Caco-2 (cell line): ENCODE measurements at places on chromosomes 12 and 14.

- no peak overlapping the region for H3K4me3 ChIP-seq
- DNase-seq, result no peak
- no peak overlapping the region for H3K27ac ChIP-seq
- no peaks in the 10 kb centered on the region for H3K4me1 ChIP-seq
- H3K36me3 ChIP-seq, result no peaks in the 10 kb centered on the region
Observed at GRCh38 chr14:78405079-78405856, 235.1 kb downstream of the NRXN3 start.

DNA sequence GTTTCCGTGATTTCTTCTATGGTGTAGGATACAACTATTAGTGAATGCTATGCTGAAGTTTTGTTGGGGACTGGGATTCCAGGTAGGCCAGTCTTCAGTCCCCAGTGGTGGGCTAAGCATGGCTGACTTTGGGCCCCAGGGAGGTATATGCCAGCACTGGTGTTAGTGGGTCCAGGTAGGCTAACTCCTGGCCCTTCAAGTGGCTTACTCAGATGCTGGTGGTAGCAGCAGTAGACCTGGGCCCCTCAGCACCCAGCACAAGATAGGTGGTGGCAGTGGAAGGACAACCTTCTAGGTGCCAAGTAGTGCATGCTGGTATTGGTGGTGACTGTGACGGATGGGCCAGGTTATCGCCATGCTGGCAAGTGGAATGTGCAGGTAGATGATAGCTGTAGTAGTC, 955.1 kb downstream of the TMTC2 start:
- DNase-seq, result no peak
- H3K4me1 ChIP-seq, result no peaks in the 10 kb centered on the region
- no peak overlapping the region for H3K4me3 ChIP-seq
- H3K27me3 ChIP-seq, result no peaks in the 10 kb centered on the region
- no peak overlapping the region for H3K27ac ChIP-seq

DNA sequence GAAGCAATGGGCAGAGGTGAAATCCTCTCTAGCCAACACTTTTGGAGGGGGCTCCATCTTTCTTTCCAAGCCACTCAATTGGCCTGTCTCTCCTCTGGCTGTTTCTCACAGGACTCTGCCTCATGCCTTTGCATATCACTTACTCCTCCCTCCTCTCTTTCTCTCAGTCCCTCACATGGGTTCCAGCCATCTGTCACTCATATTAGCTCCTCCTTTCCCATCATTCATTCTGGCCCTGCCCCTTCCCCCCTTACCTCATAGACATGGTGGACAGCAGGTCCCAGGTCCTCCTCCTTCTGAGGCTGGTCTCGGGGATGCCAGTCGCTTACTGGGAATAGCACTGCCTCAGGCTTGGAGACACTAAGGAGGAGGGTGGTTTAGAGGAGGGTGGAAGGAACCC, 16.6 kb upstream of the ZNF385A start:
- H3K4me3 ChIP-seq, result no peak overlapping the region
- H3K36me3 ChIP-seq, result no peaks in the 10 kb centered on the region; the same call in 1 of the 2 replicates
- no peak overlapping the region for H3K27ac ChIP-seq
- DNase-seq, result no peak
- no peaks in the 10 kb centered on the region for H3K4me1 ChIP-seq

DNA sequence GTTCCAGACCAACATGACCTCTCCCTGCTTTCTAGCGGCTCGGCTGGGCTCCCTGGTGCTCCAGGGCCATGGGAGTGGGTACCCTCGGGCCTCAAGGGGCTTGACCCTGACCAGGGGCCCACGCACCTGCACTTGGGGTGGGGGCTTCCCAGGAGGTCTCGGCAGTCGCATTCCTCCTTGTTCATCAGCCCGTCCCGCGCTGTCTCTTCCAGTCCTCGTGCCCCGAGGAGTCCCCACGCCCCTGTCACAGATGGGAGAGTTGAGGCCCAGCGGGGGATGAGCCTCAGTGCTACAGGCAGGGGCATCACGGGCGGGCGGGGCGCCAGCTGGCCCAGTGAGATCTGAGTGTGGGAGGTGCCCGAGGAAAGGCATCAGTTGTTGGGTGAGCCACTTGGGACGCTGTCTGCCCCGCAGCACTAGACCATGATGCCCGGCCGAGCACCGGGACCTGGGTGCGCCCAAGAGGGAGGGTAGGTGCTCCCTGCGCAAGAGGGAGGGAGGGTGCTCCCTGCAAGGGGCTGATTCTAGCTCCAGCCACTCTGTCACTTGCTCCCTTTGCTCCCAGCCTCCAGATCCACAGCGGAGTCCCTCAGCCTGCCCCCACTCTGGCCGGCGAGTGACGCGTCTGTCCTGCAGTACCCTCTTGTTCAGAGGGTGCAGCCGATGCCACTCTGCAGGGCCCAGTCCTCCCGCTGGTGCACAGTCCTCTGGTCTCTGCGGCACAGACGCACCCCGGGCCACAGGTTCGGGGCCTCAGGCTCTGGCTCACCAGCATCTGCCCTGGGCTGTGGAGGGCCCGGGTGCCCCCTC, 23.8 kb downstream of the MMP17 start:
- H3K4me1 ChIP-seq, result no peaks in the 10 kb centered on the region
- peak; percentile 38 for DNase-seq
- no peak overlapping the region for H3K27ac ChIP-seq
- H3K4me3 ChIP-seq, result no peak overlapping the region

DNA sequence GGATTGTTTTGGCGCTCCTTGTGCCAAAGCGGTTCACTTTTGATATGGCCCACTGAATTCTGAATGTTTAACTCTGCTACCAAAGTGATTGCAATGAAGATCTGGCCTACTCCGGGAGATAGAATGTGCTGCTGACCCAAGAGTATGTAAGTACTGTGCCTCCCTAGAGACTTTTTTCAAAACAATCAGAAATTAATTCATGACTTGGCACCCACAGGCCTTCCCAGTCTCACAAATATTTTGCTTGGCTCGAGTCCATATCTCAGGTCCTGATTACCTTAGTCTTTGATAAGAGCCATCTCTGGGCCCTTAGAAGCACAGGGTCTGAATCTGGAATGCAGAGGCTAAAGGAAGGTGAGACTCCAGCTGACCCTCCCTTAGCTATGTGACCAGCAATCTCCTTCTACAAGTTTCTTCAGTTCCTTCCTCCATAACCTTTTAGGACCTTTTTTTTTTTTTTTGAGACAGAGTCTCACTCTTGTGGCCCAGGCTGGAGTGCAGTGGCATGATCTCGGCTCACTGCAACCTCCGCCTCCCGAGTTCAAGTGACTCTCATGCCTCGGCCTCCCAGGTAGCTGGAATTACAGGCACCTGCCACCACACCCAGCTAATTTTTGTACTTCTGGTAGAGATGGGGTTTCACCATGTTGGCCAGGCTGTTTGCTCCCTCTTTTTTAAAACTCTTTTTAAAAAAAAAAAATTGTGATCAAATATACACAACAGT, 49.5 kb upstream of the METAP2 start:
- no peaks in the 10 kb centered on the region for H3K4me1 ChIP-seq
- H3K36me3 ChIP-seq, result no peaks in the 10 kb centered on the region
- no peak overlapping the region for H3K4me3 ChIP-seq
- no peak for DNase-seq
- H3K27ac ChIP-seq, result no peak overlapping the region

GRCh38 chr12:22334410-22335100, at the start of gene ST8SIA1:
Gene ST8SIA1, minus strand, starts transcription at chr12:22334707. Its CDS starts 475 bp downstream, at chr12:22334232.
- peak within 1 kb of the TSS; percentile 53 for H3K4me3 ChIP-seq
- no peak within 1 kb of the TSS for H3K27ac ChIP-seq
- H3K4me1 ChIP-seq, result peaks cover 6% of the 10 kb centered on the region; the same call in 1 of the 2 replicates

DNA sequence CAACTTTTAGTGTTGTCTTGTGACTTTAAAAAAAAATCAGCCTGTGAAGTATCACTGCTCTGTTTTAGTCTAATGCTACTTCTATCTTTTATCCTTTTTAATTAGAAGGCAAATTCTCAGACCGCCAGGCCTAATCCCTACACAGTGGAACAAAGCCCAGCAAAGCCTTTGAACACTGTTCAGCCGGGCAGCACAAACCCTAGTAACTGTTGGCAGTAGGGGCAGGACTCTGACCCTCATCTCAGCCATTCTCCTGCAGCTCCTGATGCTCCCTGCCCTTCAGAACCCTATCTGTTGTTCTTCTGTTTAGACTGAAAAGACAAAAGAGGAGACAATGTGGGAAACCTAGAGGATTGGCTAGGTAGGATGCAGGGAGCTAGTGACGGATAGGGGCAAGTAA, 78.0 kb upstream of the OTX2 start:
- H3K36me3 ChIP-seq, result no peaks in the 10 kb centered on the region
- DNase-seq, result no peak
- no peak overlapping the region for H3K4me3 ChIP-seq

GRCh38 chr12:104372061-104372720, 68.7 kb downstream of the EID3 start:
- H3K27me3 ChIP-seq, result no peaks in the 10 kb centered on the region
- H3K4me1 ChIP-seq, result no peaks in the 10 kb centered on the region
- H3K4me3 ChIP-seq, result no peak overlapping the region
- no peak for DNase-seq
- H3K36me3 ChIP-seq, result no peaks in the 10 kb centered on the region

GRCh38 chr12:63994704-63995103, 150.2 kb downstream of the SRGAP1 start:
- H3K4me1 ChIP-seq, result peaks cover 16% of the 10 kb centered on the region
- DNase-seq, result no peak
- no peak overlapping the region for H3K4me3 ChIP-seq
- H3K27me3 ChIP-seq, result no peaks in the 10 kb centered on the region

DNA sequence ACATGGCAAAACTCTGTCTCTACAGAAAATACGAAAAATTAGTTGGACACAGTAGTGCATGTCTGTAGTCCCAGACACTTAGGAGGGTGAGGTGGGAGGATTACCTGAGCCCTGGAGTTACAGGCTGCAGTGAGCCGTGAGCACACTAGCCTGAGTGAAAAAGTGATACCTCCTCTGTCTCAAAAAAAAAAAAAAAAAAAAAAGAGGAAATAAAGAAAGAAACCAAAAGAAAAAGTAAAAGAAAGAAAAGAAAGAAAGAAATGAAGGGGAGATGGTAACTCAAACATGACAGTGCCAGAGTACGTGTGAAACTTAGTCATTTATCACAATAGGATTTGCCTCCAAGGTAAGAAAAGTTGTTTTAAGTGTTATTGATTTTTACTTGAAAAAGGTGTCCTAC, 407.0 kb upstream of the MGAT4C start:
- H3K27ac ChIP-seq, result no peak overlapping the region
- no peak overlapping the region for H3K4me3 ChIP-seq
- H3K4me1 ChIP-seq, result no peaks in the 10 kb centered on the region
- H3K27me3 ChIP-seq, result no peaks in the 10 kb centered on the region
- no peaks in the 10 kb centered on the region for H3K36me3 ChIP-seq

DNA sequence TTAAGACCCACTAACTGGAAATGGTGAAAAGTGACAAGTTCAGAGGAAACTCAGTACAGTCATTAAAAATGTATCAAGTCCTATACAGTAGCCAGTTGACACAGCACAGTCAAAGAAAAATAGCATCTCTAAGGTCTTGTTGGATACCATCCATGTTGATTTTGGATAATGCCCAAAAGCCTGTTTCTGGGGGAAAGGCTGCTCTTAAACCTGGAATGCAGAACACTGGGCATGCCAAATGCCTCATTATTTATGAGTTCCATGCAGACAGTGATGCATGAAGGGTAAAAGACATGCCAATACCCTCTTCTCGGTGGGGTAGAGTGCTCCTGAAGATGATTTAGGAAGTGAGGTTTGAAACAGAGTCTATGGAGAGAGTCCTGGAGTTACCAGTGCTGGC, 29.6 kb downstream of the KCNK13 start:
- no peak overlapping the region for H3K27ac ChIP-seq
- H3K27me3 ChIP-seq, result no peaks in the 10 kb centered on the region
- H3K36me3 ChIP-seq, result no peaks in the 10 kb centered on the region
- no peak overlapping the region for H3K4me3 ChIP-seq

GRCh38 chr12:28360253-28360652, 170.0 kb downstream of the CCDC91 start:
- no peaks in the 10 kb centered on the region for H3K4me1 ChIP-seq
- no peak overlapping the region for H3K4me3 ChIP-seq
- no peaks in the 10 kb centered on the region for H3K36me3 ChIP-seq
- no peaks in the 10 kb centered on the region for H3K27me3 ChIP-seq
- no peak overlapping the region for H3K27ac ChIP-seq

- H3K27ac ChIP-seq, result no peak overlapping the region
- H3K4me1 ChIP-seq, result no peaks in the 10 kb centered on the region
- H3K36me3 ChIP-seq, result no peaks in the 10 kb centered on the region
- H3K4me3 ChIP-seq, result no peak overlapping the region
- H3K27me3 ChIP-seq, result no peaks in the 10 kb centered on the region
Observed at GRCh38 chr12:42180990-42181596, 36.4 kb upstream of the GXYLT1 start.

- no peak overlapping the region for H3K4me3 ChIP-seq
- no peak for DNase-seq
- H3K36me3 ChIP-seq, result peaks cover 2% of the 10 kb centered on the region
Observed at GRCh38 chr14:95483309-95484165, 32.9 kb downstream of the SYNE3 start.

DNA sequence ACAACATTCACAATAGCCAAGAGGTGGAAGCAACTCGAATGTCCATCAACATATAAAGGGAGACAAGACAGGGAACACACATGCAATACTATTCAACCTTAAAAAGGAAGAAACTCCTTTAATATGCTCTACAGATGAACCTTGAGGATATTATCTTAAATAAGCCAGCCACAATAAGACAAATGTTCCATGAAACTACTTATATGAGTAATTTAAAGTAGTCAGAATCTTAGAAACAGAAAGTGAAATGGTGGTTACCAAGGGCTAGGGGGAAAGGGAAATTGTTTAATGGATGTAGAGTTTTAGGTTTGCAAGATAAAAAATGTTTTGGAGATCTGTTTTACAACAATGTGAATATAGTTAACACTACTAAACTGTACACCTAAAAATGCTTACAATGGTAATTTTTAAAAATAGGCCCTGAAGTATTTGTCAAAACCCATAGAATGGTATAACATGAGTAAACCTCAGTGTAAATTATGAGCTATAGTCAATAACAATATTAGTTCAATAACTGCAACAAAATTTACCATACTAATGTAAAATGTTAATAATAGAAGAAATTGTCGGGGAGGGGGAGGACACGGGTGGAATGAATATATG, 71.1 kb downstream of the EGLN3 start:
- no peak for DNase-seq
- no peaks in the 10 kb centered on the region for H3K36me3 ChIP-seq
- no peak overlapping the region for H3K27ac ChIP-seq
- H3K27me3 ChIP-seq, result no peaks in the 10 kb centered on the region
- H3K4me3 ChIP-seq, result no peak overlapping the region
- H3K4me1 ChIP-seq, result no peaks in the 10 kb centered on the region
